ENCODE measurements at places on chromosomes 7 and 10.

- no peak for DNase-seq
Observed at GRCh38 chr10:120131183-120131582, 238.7 kb downstream of the SEC23IP start.

DNA sequence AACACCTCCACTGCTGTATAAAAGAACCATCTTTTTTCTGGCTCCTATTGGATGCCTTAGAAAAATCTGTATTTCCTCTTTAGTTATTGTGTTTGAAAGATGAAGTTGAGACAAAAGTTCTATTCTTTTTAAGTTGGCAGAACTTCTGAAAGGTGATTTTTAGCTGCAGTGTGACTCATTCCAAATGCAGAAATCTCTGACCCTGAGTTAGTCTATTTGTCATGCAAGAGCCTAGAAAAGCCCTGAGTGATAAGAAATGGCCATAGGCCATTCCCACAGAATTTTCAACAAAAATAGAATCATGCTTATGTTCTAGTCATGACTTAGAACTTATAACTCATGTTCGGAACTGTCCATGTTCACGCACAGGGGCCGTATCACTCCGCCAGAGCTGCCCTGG lies 89.1 kb downstream of the EGFR start:
- no peak for DNase-seq

GRCh38 chr7:5439572-5440496 lies 16.2 kb upstream of the TNRC18 start:
- no peak for DNase-seq

- DNase-seq, result peak; percentile 92
Observed at GRCh38 chr7:121994625-121995410, 121.9 kb downstream of the PTPRZ1 start.

Measured in SK-MEL-5 (cell line).